ENCODE measurements at places on chromosomes 13 and 19.

- DNase-seq: no peak
These were observed 25.8 kb downstream of the PRKD2 start for GRCh38 chr19:46691104-46691503.

GRCh38 chr13:88456151-88456550, 785.0 kb downstream of the SLITRK5 start:
- DNase-seq: no peak

GRCh38 chr19:38661996-38662395, 14.5 kb downstream of the ACTN4 start:
- no peak for DNase-seq

DNA sequence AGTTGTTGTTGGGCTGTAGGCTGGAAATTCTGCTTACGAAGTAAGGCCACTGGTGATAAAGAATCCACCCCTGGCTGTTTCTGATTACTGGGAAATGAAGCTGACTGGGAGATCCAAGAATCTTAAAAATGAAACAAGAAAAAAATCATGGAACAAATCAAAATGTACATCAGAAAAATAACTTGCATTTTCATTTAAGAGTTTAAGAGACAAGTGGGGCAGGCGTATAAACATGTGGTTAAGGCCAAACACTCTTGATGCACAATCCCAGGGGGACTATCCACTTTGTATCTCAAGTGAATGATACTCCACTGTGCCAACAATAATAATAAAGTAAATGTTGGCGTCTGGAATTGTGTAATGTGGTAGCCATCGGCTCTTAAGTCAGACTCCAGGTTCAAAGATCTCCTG, 24.6 kb downstream of the ZMYM5 start:
- DNase-seq: no peak

- no peak for DNase-seq
These were observed 2.9 kb upstream of the C19orf25 start for GRCh38 chr19:1481893-1482360.

DNA sequence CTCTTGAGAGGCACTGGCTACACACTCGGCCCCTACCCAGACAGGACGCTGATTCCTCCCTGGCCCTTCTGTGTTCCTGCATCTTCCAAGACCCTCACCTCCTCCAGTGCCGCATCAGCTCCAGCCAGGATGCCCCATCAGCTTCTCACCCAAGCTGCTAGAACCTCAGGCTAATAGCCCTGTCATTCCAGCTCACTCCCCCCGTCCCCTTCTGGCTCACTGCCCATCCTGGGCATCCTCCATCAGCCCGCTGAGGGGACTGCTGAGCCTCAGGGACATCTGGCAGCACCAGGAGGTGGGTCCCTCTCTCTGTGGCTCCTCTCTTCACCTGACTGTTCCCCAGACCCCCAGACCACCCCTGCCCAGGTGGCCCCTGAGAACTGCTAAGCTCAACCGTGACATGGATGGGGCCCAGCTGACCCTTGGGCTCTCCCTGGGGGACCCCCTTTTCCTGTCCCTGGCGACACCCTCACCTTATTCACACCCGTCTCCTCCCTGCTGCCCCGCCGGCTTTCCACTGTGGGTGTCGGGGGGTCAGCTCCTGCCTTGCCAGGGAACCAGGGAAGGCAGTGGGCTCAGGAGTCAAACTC, 4.8 kb downstream of the FFAR3 start:
- no peak for DNase-seq

- DNase-seq: no peak
These were observed 635 bp upstream of the NBEA start for GRCh38 chr13:34941436-34941834.

GRCh38 chr13:45718992-45719391, 16.9 kb downstream of the CBY2 start:
- DNase-seq: no peak

DNA sequence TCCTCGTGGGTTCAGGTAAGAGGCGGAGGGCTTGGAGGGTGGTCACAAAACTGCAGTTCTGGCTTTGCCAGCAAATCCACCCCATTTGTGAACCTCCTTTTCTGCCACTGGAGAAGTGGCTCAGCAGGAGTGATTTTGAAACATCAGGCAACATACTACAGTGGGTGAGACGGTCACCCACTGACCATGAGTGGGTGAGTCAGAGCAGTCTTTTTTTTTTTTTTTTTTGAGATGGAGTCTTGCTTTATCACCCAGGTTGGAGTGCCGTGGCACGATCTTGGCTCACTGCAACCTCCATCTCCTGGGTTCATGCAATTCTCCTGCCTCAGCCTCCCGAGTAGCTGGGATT, 3.0 kb downstream of the TOMM40 start:
- no peak for DNase-seq

DNA sequence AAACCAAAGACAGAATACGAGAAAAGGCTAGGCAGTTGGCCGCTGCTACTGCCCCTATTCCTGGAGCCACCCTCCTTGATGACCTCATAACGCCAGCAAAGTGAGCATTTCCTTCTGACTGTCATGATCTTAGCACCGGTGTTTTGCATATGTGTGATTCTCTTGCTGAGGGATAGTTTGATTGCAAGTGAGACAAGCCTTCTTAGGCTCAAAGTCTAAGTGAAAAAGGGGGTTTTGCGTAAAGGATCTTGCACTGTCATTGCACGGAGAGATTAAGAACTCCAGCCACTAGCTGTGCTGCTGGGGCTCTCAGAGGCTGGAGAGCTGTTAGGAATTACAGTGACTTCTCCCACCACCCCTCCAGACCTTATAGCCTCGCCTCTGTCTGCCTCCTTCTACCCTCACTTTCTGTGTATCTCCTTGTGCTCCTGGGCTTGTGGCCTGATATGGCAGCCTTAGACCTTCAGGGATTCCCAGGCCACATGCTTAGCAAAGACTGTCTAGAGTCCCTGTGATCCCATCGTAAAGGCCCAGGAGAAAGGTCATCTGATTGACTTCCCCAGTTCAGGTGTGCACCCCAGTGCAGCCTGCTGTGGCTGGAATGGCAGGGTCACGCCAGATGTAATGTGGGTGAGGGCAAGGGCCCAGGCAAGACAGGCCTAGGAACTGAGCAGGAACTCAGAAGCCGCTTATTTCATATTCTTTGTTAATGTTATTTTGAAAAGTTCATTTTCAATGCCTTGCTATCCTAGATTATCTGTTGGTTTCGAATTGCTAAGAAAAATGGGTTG, 12.6 kb downstream of the GPATCH1 start:
- DNase-seq: no peak

DNA sequence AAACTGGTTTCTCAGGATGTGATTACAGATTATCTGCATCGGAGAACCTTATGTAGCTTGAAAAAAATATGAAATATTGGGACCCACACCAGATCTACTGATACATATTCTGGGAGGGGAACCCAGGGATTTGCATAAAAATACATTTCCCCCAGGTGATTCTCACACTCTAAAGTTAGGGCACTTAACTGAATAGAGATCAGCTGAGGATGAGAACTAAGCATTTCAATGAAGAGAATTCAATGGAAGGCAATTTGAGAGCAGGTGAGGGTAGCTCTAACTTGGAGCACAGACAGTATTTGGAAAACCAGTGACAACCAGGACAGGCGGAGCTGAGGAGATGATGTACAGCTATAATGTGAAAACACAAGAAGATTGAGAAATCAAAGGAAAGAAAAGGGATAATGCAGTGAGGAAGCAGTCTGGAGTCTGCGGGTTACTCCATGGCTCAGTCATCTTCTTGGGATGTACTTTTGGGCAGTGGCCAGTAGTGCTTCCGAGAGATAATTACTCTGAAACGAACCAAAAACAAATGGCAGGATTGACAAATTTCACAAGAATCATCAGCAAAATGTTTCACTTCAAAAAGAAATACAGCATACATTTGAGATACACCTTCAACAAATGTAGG, 6.1 kb upstream of the OXGR1 start:
- DNase-seq: no peak

DNA sequence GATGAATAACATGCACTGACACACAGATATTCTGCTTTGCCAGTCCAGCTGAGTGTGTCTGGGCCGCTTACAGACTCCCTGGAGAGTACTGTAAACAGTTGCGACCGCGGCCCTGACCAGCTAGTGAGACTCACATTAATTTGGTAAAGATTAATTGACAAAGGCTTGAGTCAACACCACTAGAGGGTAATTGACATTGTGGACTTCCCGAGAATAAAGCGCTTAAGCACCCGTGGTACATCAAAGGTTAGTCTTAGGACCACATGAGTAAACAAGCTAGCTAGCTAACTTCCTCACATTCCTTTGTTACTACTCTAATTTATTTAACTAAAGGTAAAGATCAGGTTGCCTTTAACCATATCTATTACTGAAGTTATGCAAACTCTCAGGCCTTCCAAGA, 624.4 kb upstream of the ARGLU1 start:
- DNase-seq: no peak

- DNase-seq: peak; percentile 22
These were observed 153.9 kb downstream of the TEX29 start for GRCh38 chr13:111474136-111475002.

DNA sequence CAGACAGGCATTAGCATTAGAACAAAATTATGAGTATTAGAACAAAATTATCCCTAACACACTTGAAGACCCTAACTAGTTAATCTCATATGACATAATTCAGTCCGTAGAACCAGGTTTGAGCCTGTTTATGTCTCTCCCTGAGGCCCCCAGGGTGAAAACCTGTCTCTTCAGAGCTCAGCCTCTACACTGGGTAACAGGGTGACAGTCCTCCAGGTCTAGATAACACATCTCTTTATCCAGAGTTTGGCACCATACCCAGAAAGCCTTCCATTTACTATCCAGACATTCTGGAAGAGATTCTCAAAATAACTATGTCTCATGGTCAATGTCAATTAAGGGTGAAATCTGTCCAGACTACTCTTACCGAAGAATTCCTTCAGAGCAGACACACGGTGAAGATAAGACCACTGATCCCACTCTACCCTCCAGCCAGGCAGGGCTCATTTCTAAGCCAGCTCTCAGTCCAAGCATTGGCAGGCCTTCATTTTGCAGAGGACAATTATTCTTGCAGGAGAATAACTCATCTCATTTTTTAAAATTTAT, 1195.3 kb downstream of the EFNB2 start:
- DNase-seq: no peak

DNA sequence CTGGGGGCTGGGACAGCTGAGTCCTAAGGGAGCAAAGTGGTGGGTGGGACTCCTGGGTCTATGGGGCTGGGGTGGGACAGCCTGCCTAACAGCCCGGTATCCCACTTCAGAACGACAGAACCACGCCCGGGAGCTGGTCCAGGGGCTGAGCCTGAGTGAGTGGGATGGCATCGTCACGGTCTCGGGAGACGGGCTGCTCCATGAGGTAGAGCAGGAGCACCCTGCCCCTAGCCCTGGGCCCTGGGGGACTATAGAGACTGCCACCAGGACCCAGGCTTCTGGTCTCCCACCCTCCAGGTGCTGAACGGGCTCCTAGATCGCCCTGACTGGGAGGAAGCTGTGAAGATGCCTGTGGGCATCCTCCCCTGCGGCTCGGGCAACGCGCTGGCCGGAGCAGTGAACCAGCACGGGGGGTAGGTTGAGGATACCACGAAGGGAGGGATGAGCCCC, 8.6 kb downstream of the SPHK2 start:
- no peak for DNase-seq

GRCh38 chr19:14655726-14656125, 18.9 kb downstream of the ADGRE3 start:
- no peak for DNase-seq

GRCh38 chr19:6047741-6048251, 62.5 kb downstream of the RFX2 start:
- no peak for DNase-seq

DNA sequence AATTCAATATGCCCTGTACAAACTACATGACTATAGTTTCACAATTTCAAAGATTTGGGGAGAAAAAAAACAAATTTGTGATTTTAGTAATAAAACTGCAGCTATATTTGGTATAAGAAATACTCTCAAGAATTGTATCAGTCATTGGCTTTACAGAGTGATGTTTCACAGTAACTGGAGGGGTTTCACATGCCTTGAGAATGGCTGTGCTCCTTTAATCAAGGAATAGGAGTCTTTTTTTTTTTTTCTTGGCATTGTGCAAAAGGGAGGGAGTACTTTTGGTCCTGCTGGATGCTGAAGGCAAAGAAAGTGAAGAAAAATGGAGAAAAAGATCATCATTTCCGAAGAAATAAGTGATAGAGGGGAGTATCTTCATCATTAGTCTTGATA, 6.8 kb downstream of the ZNF507 start:
- DNase-seq: no peak

DNA sequence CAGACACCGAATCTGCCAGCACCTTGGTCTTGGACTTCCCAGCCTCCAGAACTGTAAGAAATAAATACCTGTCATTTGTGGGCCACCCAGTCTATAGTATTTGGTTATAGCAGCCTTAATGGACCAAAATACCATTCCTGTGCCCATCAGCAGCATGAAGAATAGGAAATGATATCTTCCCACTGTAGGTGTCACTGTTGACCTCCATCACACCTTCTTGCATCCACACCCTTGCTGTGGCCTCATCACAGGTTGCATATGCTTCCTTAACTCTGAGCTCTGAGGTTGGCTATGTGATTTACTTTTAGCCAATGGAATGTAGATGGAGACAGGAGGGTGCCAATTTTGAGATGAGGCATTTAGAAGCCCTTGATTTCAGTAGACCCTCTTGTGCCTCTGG, 242.0 kb upstream of the TSHZ3 start:
- DNase-seq: no peak

- no peak for DNase-seq
These were observed 22.0 kb upstream of the CD177 start for GRCh38 chr19:43331435-43332010.

DNA sequence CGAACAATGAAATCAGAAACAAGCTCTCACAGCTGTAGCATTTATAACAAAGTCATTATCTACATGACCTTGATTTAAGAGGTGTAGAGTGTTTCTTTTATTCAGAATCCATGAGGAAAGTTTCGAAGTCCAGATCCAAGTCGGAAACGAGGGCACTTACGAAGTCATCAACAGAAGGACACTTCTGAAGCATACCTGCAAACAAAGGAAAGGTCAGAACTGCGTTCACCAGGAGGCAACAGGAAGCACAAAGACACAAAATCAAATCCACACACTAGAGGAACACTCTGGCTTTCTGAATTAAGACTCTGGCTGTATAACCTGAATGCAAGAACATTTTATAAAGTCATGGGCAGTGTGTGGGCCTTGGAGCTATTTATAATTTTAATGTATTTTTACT, 158.9 kb downstream of the MIPEP start:
- no peak for DNase-seq

DNA sequence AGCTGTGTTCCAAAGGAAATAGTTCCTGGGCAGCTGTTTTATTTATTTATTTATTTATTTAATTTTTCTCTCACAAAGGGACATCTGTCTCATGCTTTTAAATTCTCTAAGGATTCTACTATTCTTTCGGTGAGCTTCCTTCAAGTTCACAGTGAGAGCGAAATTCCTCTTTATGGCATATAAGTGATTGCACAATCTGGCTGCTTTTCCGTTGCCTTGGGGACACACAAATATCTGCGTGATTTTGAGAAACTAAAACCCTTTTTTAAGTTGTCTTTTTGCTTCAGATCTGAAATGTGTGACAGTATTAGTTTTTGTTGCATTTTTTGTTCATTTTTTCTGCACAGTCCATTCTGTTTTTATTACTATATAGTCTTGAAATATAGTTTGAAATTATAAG, 19.2 kb downstream of the ZNF486 start:
- DNase-seq: no peak

- DNase-seq: no peak
These were observed 1.1 kb downstream of the ZNF625 start for GRCh38 chr19:12155324-12155860.

- DNase-seq: no peak
These were observed 902.3 kb upstream of the MIR17HG start for GRCh38 chr13:90445179-90445578.

GRCh38 chr19:1896508-1896907, 8.7 kb upstream of the ADAT3 start:
- DNase-seq: no peak

GRCh38 chr13:101492251-101492910, 39.9 kb downstream of the ITGBL1 start:
- DNase-seq: no peak
